Stimulated activated CD4-positive, alpha-beta T cell treated with anti-CD3 and anti-CD28 coated beads, Interleukin-1b, Interleukin-23, amount 100 ng/mL, for 4 hours (primary cell): ENCODE measurements at places on chromosomes 7 and 10.

DNA sequence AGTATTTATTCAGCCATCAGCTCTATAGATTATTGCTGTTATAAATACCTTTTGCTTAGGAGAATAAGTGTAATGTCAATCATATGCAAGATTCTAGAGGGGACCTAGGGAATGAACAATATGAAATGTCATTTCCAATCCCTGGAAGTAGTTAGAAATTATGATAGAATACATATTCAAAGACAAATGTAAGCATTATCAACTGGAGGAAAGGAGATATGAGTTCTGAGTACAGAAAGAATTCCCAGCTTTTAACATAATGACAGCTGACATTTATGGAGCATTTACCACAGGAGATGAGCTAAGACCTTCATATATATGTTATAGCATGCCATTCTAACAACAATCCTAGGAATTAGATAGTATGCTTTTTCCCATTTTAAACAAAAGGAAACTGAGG, 86.2 kb downstream of the FAM13C start:
- DNase-seq: no peak

DNA sequence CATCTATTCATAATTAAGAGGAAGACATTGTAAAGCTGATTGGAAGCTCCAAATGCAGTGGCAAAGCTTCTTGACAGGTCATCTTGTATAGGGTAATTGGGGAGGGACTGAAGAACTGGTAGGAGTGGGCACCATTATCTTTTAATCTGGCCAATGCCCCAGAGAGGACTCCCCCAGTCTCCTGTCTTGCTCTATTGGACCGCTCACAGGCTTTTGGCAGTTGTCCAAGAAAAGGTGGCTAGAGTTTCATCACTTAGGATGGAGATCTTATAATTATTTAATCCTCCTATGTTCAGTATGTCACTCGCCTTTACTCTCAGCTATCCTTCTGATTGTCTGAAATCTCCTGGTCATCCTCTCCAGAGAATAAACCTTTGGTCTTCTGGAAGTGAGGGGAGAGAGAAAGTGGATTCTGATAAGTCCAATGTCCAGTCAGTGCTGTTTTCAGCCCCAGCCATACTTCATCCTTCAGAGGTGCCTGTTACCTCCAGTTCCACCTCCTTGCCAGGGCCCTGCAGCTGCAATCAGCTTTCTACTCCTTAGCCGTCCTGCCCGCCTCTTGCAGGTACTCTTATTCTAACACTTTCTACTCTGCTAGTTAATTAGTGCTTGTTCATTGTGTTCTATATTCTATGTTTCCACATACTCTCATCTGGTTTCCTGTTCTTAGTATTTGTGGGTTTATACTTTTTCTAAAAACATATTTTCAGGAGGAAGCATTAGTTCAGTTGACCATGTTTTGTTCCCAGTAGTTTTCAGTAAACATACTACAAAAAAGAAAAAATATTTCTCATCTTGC, 241.6 kb downstream of the NSUN6 start:
- DNase-seq: no peak

DNA sequence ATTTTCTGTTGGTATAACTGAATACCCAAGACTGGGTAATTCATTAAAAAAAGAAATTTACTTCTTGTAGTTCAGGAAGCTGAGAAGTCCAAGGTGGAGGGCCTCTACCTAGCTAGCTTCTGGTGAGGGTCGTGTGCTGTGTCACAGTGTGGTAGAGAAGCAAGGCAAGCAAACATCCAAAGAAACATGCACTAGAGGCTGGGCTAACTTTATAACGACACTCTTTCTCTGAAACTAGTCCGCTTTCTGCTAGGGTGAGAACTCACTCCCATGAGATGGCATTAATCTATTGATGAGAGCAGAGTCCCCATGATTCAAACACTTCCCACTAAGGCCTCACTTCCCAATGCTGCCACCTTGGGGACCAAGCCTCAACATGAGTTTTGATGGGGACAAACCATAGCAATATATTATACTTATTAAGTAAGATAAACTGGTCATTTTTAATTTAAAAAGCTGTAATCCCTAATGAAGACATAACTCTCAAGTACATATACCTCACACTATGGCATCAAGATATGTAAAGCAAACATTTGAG, 50.8 kb downstream of the PHYHIPL start:
- DNase-seq: no peak

GRCh38 chr10:75405598-75406461, 4.3 kb upstream of the ZNF503 start:
- DNase-seq: no peak

DNA sequence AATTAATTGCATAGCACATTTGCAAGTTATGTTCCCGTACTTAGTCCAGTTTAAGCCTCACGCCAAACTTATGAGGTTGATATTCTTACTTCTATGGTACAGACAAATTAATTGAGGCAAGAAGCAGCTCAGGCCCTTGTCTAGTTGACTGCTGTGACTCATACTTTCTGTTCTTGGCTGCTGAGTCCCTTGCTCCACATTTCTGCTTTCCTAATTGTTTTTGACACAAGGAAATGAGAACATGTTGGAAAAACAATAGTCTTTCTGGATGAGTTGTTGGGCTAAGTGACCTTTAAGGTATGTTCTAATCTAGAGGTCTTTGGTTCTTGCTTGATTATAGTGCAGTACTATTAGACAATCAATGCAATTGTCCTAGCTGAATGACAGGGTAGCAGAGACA, 331.8 kb downstream of the NRG3 start:
- no peak for DNase-seq

- DNase-seq: no peak
These were observed 18.2 kb downstream of the LIPF start for GRCh38 chr10:88682491-88682890.

GRCh38 chr10:49271346-49271745, 27.6 kb upstream of the C10orf71 start:
- DNase-seq: no peak

GRCh38 chr7:74002474-74003017, 25.4 kb upstream of the ELN start:
- DNase-seq: no peak

GRCh38 chr10:114694062-114694461, 36.0 kb upstream of the ABLIM1 start:
- no peak for DNase-seq

GRCh38 chr10:5537684-5538083, 12.9 kb downstream of the CALML3 start:
- no peak for DNase-seq

- no peak for DNase-seq
These were observed 127.0 kb downstream of the PTPRN2 start for GRCh38 chr7:158460665-158461064.

DNA sequence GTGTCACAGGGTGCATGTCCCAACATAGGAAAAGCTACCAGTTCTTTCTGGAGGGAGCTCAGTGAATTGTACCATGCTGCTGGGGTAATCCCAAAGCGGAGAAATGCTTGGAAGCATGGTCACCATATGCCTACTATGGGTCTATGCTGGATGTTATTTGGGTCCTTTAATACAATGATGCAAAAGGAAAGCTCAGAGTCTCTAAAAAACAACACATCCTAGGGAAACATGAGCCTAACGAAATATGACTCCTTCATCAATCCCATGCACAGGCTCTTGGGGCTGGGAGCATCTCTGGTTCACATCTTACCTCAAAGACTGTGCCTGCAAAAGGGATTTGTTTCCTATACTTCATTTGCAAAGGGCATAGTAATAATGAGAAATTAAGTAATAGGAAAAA, 65.2 kb downstream of the CUBN start:
- no peak for DNase-seq

DNA sequence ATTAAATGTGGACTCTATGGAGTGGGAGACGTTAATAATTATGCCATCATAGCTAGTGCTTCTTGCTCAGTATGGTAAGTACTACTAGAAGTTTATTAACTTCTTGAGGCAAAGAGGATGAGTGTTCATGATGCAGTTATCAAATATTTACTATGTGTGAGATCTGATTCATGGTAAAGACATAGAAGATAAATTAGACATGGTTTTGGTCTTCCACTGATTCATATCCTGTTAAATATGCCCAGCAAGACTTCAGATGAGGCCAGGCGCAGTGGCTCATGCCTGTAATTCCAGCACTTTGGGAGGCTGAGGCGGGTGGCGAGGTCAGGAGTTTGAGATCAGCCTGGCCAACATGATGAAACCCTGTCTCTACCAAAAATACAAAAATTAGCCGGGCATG, 547.1 kb upstream of the ANKRD30A start:
- DNase-seq: no peak

GRCh38 chr7:42774436-42774835, 137.4 kb downstream of the C7orf25 start:
- no peak for DNase-seq

DNA sequence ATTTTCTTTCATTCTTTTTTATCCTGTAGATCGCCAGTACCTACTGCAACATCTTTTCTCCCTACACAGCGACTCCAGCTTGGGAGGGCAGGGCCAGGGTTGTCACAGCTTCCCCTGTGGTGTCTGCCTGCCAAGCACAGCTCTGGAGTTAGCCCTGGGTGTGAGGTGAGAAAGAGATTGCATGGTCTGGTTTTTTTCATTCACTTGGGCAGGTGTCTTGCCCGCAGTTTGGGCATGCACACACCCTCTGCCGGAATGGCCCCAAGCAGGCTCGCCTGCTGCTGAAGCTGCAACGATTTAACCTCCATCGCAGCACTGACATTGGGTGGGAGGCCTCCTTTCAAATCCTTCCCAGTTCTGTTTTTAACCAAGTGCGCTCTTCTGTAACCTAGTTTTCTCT, 132.8 kb downstream of the WNT2 start:
- DNase-seq: no peak

DNA sequence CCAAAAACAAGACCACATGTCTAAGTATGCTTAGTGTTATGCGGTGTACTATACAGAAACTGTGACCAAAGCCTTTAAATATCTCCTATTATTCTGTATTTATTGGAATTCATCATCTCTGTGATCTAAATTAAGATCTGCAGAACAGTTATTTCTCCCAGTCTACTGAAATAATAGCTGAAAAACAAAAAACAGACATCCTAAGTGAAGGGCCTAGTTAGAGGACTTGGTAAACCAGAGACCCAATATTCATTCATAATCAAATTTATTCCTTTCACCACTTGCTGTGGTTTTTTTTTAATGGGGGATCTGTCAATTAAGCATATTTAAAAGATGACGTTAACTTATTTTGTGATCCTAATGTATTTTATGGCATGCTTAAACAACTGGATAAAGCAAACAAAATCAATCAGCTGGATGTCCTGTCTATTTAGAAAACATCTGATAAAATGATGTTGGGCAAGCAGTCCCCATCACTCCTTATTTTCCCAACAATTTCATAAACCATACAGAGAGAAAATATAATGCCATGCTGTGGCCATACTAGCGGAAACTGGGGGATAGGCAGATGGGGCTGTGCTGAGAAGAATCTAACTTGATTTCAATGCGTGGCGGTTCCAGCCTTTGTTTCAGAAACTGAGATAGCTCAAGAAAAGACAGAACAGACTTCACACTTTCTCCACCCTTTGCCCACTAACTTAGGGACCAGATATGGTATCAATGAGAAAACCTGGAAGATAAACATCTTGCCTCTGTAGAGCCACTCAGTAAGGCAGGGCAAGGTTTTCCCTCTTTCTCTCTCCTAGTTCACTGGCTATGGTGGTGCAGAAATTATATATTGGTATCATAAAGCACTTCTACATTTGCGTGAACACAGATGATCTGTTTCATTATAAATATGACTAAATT, 32.9 kb downstream of the ICA1 start:
- DNase-seq: no peak

- DNase-seq: no peak
These were observed 226.5 kb downstream of the RPS24 start for GRCh38 chr10:78260141-78260540.

GRCh38 chr7:132966754-132967469, 115.0 kb downstream of the CHCHD3 start:
- no peak for DNase-seq

DNA sequence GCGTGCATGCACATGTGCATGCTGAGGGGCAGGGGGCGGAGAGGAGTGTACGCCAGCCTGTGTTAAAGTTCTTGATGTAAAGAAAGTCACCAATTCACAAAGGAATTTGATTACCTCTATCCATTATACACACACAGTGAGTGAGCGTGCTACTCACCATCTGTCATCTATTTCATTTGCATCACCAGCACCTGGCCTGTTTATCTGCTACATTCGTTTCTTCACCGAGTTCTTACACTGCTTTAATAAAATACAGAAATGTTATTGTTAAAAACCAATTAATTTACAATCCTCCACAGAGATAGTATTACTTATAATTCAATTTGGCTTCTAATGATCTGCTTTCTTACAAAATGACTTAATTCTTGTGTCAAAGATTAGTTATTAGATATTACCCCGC, 32.6 kb downstream of the NEUROD6 start:
- DNase-seq: no peak

DNA sequence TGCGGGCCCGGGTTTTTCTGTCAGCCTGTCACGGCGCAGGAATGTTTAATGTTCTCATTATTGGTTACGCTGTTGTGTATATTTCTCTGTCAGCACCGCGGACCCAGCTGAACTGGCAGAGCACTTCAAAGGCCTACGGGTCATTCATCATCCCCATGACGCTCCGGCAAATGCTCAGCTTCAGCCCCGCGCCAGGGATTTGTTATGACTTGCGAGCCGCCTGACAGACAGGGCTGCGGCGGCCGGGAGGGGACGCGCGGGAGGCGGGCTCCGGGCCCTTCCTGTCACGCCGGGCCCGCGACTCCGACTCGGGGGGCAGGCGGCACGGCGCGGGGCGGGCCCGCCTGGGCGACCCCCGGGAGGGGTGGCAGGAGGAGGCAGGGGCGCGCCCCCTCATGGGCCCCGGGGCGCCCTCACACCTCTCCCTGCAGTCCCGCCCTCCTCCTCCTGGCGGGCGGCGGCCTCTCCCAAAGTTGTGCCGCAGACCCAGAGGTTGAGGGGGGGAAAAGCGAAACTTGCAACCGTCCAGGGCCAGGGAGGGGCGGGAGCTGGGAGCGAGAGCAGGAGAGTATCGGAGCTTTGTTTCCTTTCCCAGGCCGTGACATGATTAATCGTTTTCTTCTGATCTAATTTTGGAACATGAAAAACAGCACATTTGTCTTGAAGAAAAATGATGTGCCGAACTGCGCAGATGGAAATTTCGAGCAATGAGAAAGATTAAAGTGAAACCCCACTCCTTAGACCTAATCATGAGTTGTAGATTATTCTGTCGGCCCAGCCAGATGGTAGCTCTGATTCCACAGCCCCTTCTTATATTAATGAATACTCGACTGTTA, 59.3 kb upstream of the COMTD1 start:
- peak; percentile 38 for DNase-seq

DNA sequence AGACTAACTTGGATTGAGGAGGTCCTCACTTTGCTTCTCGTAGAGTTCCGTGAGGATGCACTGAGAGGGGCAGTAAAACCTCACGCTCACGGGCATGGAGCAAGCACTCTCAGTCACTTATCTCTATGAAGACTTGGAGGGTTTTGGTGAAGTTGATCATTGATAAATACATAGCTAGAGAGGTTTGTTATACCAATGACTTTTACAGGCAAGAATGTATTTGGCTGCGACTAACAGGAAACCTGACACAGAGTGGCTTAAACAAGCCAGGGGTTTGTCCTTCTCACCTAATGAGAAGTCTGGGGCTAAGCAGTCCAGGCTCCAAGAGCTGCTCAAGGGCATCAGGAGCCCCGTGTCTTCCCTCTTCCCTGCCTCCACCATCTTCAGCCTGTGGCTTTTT, 6.1 kb downstream of the BICC1 start:
- no peak for DNase-seq
